Transverse colon (tissue), 4 donors: ENCODE measurements at places on chromosomes 5 and 9. TPM values are rescaled to one million over a fixed set of nuclear protein-coding genes. Genes with fewer than 3 reads are reported as not detected.

DNA sequence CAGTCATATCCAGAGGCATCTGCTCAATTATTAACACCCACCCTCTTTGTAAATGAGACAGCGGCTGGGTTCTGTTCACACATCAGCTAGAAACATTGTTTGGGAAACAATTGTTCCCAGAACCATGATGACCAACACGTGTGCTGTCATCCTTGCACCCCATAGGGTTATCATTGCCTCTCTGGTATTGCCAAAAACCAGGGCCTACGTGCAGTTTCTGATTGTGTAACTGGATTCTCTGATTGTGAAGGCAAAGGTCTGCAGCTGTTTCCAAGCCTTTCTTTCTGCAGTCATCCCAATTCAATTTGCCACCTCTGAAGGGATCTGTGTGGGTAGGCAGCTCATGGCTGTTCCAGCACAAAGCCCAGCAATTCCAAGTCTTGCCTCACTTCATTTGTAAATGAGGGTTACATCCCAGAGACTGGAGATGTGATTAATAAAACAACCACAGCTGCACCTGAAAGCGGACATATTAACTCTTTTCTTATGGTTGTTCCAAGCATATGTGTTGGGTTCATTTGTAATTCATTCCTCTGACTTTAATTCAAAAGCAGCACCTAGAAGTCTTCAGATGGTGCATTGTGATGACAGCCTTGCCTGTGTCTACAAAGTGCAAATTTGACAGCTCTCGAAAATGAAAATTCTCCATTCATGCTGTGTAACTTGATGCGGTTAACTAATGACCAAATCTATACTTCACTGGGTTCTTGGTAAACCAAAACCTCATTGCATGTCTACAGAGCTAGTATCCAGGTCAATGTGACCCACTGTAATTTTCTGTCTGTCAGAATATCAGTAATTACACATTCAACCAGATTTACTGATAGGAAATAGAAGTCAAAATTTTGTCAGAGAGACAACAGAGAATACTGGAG is 66.6 kb downstream of the YIPF5 start:
- no peak overlapping the region for H3K27ac ChIP-seq
- DNase-seq: no peak
- H3K4me1 ChIP-seq: no peaks in the 10 kb centered on the region
- peaks cover 5% of the 10 kb centered on the region for H3K27me3 ChIP-seq
- H3K4me3 ChIP-seq: no peak overlapping the region

GRCh38 chr5:11062397-11062796 is 301.4 kb upstream of the DAP start:
- H3K36me3 ChIP-seq: no peaks in the 10 kb centered on the region
- no peak overlapping the region for H3K4me3 ChIP-seq
- no peaks in the 10 kb centered on the region for H3K4me1 ChIP-seq
- H3K27me3 ChIP-seq: no peaks in the 10 kb centered on the region
- no peak overlapping the region for H3K27ac ChIP-seq

GRCh38 chr5:93582677-93583438 is at the start of gene NR2F1:
TSS of gene NR2F1 (plus strand) at chr5:93583222. CDS start at chr5:93585024, 1,802 bp downstream.
- H3K4me1 ChIP-seq: peaks cover 41% of the 10 kb centered on the region
- H3K27me3 ChIP-seq: peaks cover 94% of the 10 kb centered on the region
- H3K4me3 ChIP-seq: peak within 1 kb of the TSS; percentile 55
- no peaks in the 10 kb centered on the region for H3K36me3 ChIP-seq
- DNase-seq: peak; percentile 55

- DNase-seq: no peak
- no peak overlapping the region for H3K27ac ChIP-seq
- H3K27me3 ChIP-seq: no peaks in the 10 kb centered on the region
- H3K36me3 ChIP-seq: no peaks in the 10 kb centered on the region
- H3K4me3 ChIP-seq: no peak overlapping the region
These were observed 128.3 kb downstream of the SLC28A3 start for GRCh38 chr9:84212246-84212645.

- no peaks in the 10 kb centered on the region for H3K36me3 ChIP-seq
- DNase-seq: no peak
- H3K27ac ChIP-seq: no peak overlapping the region
- H3K4me1 ChIP-seq: no peaks in the 10 kb centered on the region
- H3K4me3 ChIP-seq: no peak overlapping the region
These were observed 14.0 kb upstream of the JAK2 start for GRCh38 chr9:4970970-4971641.

- H3K27me3 ChIP-seq: no peaks in the 10 kb centered on the region
- no peaks in the 10 kb centered on the region for H3K36me3 ChIP-seq
- no peak overlapping the region for H3K4me3 ChIP-seq
- H3K27ac ChIP-seq: peak overlapping the region; percentile 14
These were observed 213.4 kb downstream of the GAS1 start for GRCh38 chr9:86733929-86734328.

The CCIN gene
- not detected for total RNA-seq

The SLC6A19 gene
- not detected for total RNA-seq

The ZNF608 gene
- 30.6 TPM for total RNA-seq
